ENCODE measurements at places on chromosomes 2 and 18. TPM values are rescaled to one million over a fixed set of nuclear protein-coding genes. Genes with fewer than 3 reads are reported as not detected.
A peak's percentile ranks its signal among the peaks of the same experiment; 100 is the strongest.

GRCh38 chr2:156883804-156884203 is 373.7 kb upstream of the GALNT5 start:
- no peak overlapping the region for H3K4me3 ChIP-seq
- H3K27ac ChIP-seq: no peak overlapping the region
- H3K4me1 ChIP-seq: no peaks in the 10 kb centered on the region
- H3K27me3 ChIP-seq: no peaks in the 10 kb centered on the region
- no peaks in the 10 kb centered on the region for H3K36me3 ChIP-seq

GRCh38 chr2:123101434-123101833 is 923.7 kb upstream of the CNTNAP5 start:
- H3K4me3 ChIP-seq: no peak overlapping the region
- H3K27me3 ChIP-seq: no peaks in the 10 kb centered on the region
- H3K4me1 ChIP-seq: no peaks in the 10 kb centered on the region
- no peaks in the 10 kb centered on the region for H3K36me3 ChIP-seq

Gene HES6
- 20.0 TPM for polyA plus RNA-seq

DNA sequence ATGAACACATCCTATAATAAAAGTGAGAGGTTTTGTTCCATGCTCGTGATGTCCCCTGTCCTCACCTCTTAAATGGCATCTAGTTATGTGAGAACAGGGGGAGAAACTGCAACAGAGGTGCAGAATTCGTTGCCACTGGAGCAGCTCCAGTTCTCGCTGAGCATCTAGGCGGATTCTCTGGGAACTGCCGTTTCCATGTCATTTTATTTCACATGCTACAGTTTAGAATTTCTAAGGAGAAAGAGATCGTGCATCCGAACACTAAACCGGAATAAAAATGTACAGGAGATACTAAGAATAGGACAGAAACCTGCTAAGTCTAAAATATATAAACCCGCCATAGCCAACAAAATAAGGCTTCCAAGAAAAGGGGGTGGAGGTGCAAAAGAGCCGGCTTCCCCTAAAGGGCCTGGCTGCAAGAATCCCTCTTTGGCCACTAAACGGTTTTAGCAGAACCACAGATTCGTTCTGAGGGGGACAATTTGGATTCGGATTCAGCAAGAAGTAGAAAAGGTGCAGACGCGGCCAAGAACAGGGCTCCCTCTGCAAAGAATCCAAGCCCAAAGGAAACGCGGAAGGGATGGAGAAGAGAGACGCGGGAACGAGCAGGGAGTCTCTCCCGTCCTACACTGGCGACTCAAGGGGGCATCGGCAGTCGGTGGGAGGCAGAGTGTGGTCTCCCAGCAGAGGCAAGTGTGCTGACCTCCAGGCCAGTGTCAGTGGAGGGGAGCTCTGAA is 1.3 kb downstream of the TMEM163 start:
- H3K27me3 ChIP-seq: no peaks in the 10 kb centered on the region
- DNase-seq: no peak
- no peaks in the 10 kb centered on the region for H3K36me3 ChIP-seq
- peak overlapping the region; percentile 64 for H3K4me3 ChIP-seq
- H3K4me1 ChIP-seq: peaks cover 18% of the 10 kb centered on the region

- no peak overlapping the region for H3K27ac ChIP-seq
- DNase-seq: no peak
- no peaks in the 10 kb centered on the region for H3K4me1 ChIP-seq
- no peaks in the 10 kb centered on the region for H3K27me3 ChIP-seq
- H3K4me3 ChIP-seq: no peak overlapping the region
Measured at GRCh38 chr2:43238813-43239212, 12.4 kb upstream of the ZFP36L2 start.

DNA sequence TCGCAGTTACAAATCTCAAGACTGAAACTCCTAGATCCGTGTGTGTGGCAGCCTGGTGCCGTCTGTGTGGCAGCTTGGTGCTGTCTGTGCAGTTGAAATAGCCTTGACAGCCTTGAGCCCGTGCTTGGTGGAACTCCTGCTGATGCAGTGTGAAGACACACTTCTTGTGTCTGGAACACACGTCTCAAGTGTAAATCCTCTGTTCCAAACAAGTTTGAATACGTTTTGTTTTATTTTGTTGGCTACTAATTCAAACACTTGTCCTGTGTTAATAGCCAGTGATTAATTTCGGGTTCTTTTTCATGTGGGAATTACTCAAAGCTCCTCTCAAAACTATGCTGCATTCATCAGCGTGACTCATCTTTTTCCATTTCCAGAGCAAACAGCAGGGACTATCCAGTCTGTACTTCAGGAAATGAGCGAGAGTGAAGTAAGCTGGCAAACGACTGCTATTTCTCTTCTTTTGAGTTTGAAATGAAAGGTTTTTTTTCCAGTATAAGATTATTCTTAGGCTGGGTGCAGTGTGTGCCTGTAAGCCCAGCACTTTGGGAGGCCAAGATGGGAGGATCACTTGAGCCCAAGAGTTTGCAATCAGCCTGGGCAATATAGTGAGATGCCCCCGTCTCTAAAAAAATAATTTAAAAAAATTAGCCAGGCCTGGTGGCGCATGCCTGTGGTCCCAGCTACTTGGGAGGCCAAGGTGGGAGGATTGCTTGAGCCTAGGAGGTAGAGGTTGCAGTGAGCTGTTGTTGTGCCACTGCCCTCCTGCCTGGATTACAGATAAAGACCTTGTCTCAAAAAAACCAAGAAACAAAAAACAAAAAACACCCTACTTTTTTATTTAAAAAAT is 152.9 kb downstream of the SPP2 start:
- no peak for DNase-seq
- no peak overlapping the region for H3K4me3 ChIP-seq
- H3K36me3 ChIP-seq: no peaks in the 10 kb centered on the region
- no peaks in the 10 kb centered on the region for H3K27me3 ChIP-seq
- peaks cover 8% of the 10 kb centered on the region for H3K4me1 ChIP-seq
- H3K27ac ChIP-seq: peak overlapping the region; percentile 29

GRCh38 chr2:11919953-11920352 is 173.5 kb downstream of the LPIN1 start:
- no peak for DNase-seq
- H3K4me1 ChIP-seq: no peaks in the 10 kb centered on the region
- no peak overlapping the region for H3K27ac ChIP-seq

GRCh38 chr2:28678944-28679343 is 72.7 kb upstream of the PPP1CB start:
- DNase-seq: no peak
- no peak overlapping the region for H3K4me3 ChIP-seq
- peaks cover 33% of the 10 kb centered on the region for H3K4me1 ChIP-seq
- peak overlapping the region; percentile 29 for H3K27ac ChIP-seq
- H3K27me3 ChIP-seq: no peaks in the 10 kb centered on the region

Gene CXCR1
- polyA plus RNA-seq: 0.62 TPM

DNA sequence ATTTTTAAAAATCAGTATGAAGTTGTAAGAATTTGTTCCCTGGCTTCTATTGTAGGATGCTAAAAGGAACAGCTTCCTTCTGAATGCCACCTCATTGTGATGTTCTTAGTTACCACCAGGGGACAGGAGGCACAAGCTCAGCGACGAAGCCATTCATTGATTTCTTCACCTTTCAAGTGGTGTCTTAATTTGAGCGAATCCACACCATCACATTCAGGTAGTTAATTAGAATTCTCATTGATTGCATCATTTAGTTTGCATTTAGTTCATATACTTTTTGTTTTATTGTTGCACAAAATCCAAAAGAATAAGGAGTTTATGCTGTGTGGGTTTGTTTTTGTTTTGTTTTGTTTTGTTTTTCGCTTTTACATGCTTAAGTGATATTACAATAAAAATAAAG is 23.1 kb downstream of the CYP27C1 start:
- no peaks in the 10 kb centered on the region for H3K27me3 ChIP-seq
- H3K4me1 ChIP-seq: peaks cover 14% of the 10 kb centered on the region
- no peak for DNase-seq
- no peak overlapping the region for H3K27ac ChIP-seq
- no peak overlapping the region for H3K4me3 ChIP-seq
- no peaks in the 10 kb centered on the region for H3K36me3 ChIP-seq

- peaks cover 18% of the 10 kb centered on the region for H3K36me3 ChIP-seq
- H3K4me3 ChIP-seq: no peak overlapping the region
- no peaks in the 10 kb centered on the region for H3K27me3 ChIP-seq
- DNase-seq: no peak
- no peaks in the 10 kb centered on the region for H3K4me1 ChIP-seq
Measured at GRCh38 chr2:202510911-202511310, 123.9 kb upstream of the FAM117B start.

DNA sequence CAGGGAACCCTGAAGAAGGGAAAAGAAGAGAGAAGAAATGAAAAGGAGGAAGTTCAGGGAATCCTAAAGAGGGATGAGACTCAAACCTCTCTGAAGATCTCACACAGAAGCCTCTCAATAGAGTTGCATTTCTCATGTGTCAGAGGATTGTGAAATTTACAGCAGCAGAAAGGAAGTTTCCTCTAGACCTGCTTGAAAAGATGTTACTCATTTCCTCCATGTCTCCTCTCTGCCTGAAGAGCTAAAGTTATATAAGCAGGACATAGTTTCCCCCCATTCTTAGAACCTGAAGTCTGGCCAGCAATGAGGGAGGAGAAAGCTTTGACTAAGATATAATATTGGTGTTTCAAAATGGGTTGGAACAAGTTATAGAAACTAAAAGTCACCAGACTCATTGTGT is 1155.6 kb downstream of the LRP1B start:
- no peak overlapping the region for H3K27ac ChIP-seq
- DNase-seq: no peak
- no peaks in the 10 kb centered on the region for H3K27me3 ChIP-seq
- no peaks in the 10 kb centered on the region for H3K36me3 ChIP-seq
- H3K4me1 ChIP-seq: no peaks in the 10 kb centered on the region

DNA sequence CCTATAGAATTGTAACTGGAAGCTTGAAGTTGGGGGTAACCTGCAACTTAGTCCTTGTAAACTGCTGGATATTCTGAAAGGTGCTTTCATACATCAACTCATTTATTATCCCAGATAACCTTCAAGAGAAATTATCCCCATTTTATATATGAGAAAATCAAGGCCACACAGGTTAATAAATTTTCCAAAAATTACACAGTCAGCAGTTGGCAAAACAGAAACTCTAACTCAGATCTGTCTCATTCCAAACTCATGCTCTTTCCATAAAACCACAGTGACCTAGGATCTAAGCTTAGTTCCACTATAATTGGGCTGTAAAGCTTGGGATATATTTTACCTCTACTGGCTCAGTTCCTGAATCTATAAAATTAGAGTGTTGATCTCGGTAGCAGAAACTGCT is 167.6 kb upstream of the DDX18 start:
- no peak for DNase-seq
- no peak overlapping the region for H3K27ac ChIP-seq
- no peaks in the 10 kb centered on the region for H3K27me3 ChIP-seq
- H3K4me3 ChIP-seq: no peak overlapping the region

GRCh38 chr2:231189171-231189530 is 9.3 kb upstream of the ARMC9 start:
- no peak overlapping the region for H3K4me3 ChIP-seq
- peaks cover 48% of the 10 kb centered on the region for H3K4me1 ChIP-seq
- H3K27ac ChIP-seq: peak overlapping the region; percentile 94
- H3K27me3 ChIP-seq: no peaks in the 10 kb centered on the region

Gene TMEM127
- polyA plus RNA-seq: 9.6 TPM

DNA sequence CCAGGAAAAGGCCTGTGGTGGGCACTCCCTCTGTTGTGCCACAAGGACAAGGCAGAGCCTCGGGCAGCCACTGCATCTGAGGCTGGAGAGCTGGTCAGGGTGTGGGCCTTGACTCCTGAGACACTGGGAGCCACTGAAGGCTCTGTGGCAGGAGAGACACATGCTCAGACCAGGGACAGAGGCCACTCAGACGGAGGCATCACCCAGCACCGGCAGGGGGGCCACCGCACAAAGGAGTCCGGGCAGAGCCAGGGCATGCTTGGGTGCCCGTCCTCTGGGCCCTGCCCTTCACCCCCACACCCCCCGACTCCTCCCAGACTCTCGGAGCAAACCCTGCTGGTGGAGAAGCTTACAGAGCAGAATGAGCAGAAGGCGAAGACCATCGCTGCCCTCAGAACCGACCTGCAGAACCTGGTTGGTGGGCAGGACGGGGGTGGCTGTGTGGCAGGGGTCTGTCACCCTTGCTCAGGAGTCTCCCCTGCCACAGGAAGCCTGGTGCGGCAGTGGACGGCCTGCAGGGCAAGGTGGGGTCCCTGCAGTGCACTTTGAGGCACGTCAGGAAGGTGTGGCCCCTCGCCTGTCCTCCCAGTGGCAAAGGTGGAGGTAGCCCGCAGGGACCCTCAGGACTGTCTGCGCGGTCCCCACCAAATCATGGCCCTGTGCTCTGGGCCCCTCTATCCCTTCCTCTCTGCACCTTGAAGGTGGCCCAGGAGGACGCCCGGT is 26.0 kb downstream of the CROCC2 start:
- H3K27me3 ChIP-seq: no peaks in the 10 kb centered on the region
- H3K4me1 ChIP-seq: no peaks in the 10 kb centered on the region
- H3K36me3 ChIP-seq: no peaks in the 10 kb centered on the region
- peak; percentile 17 for DNase-seq
- H3K27ac ChIP-seq: no peak overlapping the region

DNA sequence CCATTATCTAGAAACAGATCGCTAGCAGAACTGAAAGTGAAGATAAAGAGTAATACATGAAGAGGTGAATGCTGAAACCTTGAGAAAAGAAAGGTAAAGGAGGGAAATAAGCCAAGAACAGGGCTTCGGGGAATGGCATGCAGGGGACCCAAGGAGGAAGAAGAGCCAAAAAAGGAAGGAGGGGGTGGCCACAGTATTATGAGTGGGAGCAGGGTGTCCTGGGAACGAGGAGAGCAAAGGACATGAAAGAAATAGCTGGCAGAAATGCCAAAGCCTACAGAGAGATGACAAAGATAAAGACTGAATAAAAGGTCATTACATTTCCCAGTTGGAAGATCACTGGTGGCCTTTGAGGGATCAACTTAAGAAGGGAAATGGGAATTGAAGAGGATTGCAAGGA is 82.9 kb downstream of the ACTR3 start:
- no peak for DNase-seq
- no peaks in the 10 kb centered on the region for H3K4me1 ChIP-seq
- H3K27ac ChIP-seq: no peak overlapping the region
- H3K27me3 ChIP-seq: no peaks in the 10 kb centered on the region
- H3K36me3 ChIP-seq: peaks cover 19% of the 10 kb centered on the region

- no peak overlapping the region for H3K27ac ChIP-seq
- no peak for DNase-seq
- no peak overlapping the region for H3K4me3 ChIP-seq
- H3K27me3 ChIP-seq: no peaks in the 10 kb centered on the region
- no peaks in the 10 kb centered on the region for H3K36me3 ChIP-seq
Measured at GRCh38 chr2:54858021-54858681, 134.7 kb downstream of the EML6 start.

Gene NRP2
- 2.9 TPM for polyA plus RNA-seq

Gene TCF23
- not detected for polyA plus RNA-seq

Data from stomach (tissue), 19 donors.